ENCODE measurements at places on chromosomes 2 and 18.

- DNase-seq = peak; percentile 86
These were observed 1348.0 kb upstream of the TMEFF2 start for GRCh38 chr2:193542762-193543161.

DNA sequence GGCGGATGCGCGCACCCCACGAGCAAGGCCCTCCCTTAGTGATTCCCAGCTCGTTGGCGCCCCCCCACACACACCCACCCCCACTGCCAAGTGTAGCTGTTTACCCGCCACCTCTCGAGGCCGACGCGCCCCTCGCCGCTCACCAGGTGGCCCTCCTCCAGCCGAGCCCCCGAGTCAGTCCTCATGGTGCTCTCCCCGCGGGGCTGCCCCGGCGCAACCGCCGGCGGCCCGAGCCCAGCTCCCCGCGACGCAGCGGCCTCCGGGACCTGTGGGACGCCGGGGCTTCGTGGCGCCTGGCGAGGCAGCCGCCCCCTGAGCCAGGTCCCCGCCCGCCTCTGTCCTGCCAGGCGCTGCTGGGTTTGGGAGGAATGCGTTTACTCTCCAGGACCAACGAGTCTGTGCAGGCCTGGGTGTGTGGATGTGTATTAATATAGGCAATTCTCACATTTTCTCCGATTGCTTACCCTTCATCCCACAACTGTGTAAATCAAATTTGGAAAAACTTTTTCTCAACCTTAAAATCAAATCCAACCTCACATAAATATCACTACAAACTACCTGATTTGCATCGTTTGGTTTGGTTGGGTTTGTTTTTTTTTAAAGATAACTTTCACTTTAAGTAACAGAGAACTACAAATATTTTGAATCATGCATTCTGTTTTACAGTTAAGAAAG is at the start of gene TMEM237:
Gene TMEM237 (minus strand): TSS at position 288 of the 675 bp plus-strand sequence. CDS start 103 bp downstream, at position 185.
- DNase-seq = peak; percentile 67

DNA sequence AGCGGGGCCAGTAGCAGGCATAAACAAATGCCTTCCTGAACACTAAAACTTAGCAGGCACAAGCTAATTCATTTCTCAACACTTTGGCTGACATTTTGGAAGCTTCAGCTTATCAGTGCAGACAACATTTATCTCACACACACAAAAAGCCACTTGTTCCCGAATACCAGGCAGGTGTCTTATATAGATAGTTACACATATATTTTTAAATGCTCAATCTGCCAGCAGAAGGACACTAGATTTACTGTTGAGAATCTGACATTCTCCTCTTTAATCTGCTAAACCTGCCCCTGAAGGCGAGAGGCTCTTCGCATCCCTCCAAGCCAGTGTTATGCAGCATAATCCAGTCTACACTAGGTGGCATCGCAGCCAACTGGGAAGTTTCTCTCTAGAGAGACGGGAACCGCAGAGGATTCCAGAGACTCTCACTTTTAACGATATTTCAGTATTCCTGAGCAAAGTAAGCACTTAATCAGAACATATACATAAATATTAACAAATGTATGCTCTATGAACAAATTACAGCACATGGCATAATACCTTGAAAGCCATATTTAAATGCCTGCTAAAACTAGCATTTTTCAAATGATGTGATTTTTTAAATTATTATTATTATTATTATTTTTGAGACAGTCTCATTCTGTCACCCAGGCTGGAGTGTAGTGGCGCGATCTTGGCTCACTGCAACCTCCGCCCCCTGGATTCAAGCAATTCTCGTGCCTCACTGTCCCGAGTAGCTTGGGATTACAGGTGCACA is 90.2 kb upstream of the SCG2 start:
- DNase-seq = peak; percentile 27

DNA sequence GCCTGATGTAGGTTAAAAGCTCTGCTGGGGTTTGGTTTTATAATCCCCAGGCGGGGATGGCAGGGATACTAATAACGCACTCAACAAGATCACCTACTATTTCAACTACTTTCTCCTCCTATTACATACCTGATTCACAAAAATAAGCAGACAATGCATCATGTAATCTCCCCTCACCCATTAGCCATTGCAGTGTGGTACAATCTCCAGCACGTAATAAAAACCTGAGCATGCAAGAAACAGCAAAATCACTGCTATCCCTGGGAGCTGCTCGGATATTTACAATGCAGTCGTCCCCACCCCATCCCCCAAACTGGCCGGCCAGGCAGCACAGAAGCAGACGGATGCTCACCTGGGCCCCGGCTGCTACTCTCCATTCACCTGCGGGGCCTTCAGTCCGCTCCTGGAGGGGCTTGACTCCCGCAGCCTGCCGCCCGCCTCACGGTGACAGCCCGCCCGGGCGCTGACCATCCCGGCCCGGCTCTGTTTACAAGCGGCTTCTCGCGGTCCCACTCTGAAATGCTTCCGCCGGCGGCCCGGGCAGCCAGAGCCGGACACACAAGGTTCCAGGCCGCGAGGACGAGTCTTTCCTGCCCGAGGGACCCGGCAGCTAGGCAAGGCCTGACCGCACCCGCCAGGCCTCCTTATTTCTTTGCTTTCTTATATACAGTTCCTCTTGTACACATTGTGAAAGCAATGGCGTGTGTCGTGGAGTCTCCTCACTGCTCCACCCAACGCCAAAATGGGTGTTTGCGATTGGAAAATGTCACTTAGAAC is at the start of gene PLEKHM3:
Gene PLEKHM3 (minus strand): TSS at position 491 of the 777 bp plus-strand sequence. CDS start 23,888 bp downstream, outside the sequence.
- DNase-seq = peak; percentile 83

DNA sequence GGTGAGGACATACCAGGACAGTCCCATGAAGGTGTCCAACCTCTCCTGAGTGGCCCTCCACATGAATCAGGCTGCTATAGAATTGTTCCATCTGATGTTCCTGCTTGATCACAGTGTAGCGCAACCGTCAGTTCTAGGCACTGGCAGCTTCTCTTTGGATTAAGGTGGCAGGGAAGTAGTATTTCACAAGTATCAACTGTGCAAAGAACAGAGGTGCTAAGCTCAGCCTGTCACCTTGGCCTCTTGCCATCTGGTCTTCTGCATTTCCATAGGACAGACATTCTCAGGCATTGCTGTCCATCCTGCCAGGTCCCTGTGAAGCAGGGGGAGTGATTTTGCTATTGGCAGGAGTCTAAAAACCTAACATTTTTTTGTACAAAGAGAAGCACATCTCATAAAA is 182.2 kb upstream of the EPAS1 start:
- DNase-seq = peak; percentile 17

- no peak for DNase-seq
These were observed 24.4 kb upstream of the CATIP start for GRCh38 chr2:218332288-218332687.

- no peak for DNase-seq
These were observed 126.9 kb upstream of the LINC00305 start for GRCh38 chr18:64275593-64276300.

DNA sequence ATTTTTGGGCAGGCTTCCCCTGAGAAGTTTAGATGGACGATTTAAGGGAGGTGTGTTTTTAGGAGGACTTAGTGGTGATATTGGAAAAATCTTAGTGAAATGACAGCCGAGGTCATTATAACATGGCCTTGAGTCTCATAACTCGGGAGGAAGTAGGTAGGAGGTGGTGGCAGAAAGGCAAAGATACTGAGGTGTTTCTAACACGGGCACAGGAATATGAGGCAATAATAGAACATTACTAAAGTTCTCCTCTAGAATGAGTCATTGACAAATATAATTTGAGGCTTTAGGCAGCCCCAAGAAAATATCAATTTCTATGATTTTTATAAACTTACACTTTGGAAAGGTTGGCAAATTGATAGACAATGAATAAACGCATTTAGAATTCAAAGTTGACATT is 146.1 kb upstream of the ZEB2 start:
- DNase-seq = no peak

DNA sequence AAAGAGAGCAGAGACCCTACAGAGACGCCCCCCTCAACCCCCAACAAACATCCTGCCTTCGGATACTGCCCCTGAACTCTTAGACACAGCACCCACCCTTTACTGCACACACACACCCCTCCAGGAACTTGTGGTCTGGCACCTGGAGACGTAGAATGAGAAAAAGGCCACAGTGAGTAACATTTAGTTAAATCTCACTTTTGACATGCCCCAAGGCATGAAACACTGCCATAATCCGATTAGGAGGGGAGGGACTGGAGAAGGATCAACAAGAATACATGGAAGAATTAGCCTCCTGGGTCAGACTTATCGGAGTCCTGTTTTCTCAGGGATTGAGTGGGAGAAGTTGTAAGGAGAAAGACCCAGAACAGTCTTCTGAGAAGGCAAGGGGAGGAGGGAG is 4.1 kb downstream of the CDK5R2 start:
- DNase-seq = no peak

- DNase-seq = no peak
These were observed 189.0 kb downstream of the PLCL1 start for GRCh38 chr2:197993363-197993762.

DNA sequence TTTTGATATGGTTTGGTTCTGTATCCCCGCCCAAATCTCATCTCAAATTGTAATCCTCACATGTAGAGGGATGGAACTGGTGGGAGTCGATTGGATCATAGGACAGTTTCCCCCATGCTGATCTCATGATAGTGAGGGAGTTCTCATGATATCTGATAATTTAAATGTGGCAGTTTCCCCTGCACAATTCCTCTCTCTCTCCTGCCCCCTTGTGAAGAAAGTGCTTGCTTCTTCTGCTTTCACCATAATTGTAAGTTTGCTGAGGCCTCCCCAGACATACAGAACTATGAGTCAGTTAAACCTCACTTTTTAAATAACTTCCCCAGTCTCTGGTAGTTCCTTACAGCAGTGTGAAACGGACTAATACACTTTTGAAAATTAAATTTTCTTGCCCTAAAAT is 12.3 kb upstream of the KCNJ3 start:
- DNase-seq = no peak

- no peak for DNase-seq
These were observed 15.5 kb downstream of the FAM178B start for GRCh38 chr2:96970910-96971309.

GRCh38 chr18:23032030-23032582 is 99.0 kb downstream of the RBBP8 start:
- DNase-seq = no peak

- DNase-seq = no peak
These were observed 173.6 kb downstream of the ADCYAP1 start for GRCh38 chr18:1078301-1078700.

- no peak for DNase-seq
These were observed 8.8 kb upstream of the CABLES1 start for GRCh38 chr18:23126376-23127056.

DNA sequence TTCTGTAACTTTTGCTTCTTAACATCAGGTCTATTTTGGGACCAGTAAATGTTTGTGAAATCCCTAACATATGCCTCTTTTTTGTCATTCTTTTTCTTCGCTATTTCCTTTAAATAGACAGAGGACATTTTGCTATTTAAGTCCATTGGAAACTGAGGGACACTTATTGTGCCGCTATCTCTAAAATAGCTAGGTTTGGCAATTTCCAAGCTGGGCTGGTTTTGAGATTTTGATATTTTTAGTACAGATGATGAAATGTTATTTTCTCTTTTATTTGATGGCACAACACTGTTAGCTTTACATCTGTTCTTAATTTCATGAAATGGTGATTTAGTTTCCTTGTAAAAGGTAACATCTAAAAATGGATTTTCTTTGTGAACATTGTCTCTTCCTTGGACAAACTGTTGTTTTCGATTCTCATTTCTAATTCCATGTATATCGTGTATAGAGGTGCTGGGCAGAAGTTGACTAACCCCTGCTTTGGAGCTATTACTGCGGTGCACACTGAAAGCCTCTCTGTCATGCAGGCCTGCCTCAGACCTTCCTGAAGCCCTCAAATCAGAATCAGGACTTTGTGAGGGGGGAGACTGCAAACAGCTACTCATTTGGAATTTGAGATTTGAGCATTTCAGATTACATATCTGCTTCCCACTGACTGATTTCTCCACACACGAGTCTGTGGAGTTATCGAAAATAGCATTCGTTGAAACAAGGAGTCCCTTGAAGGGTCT is 594 bp downstream of the RAD51AP2 start:
- no peak for DNase-seq

- DNase-seq = no peak
These were observed 248.2 kb downstream of the PHLPP1 start for GRCh38 chr18:62963507-62963906.

- DNase-seq = no peak
These were observed 30.4 kb downstream of the CYTIP start for GRCh38 chr2:157413326-157414035.

GRCh38 chr18:56933472-56933871 is 213.4 kb upstream of the BOD1L2 start:
- no peak for DNase-seq

DNA sequence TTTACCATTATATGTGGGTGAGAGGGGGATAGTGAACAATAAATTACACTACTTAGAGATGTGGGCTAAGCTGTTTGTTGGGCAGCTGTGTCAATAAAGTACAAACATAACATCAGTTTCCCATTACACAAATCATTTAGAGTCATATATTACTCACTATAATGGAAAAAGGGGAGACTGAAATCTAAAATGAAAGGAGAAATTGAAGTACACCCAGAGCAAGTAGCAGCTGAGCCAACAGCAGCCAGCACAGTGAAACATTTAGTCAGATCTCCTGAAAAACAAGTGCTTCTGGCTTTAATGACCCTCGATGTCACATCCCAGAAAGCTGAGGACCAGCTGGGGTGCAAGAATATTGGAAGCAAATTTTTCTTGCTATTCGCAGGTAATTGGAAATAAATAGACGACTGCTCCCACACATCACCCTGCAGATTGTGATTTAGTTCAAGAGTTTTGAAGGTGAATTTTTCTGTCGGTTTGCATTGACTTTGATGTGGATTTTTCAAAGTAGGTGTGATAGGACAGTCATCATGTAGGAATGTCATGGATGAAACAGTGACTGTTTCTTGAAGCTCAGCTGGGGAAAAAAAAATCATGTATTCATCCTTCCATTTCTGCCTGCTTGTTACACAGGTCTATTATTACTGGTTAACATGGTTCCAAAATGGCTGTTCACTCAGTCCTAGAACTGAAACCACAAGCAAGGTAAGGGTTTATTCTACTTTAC is 1607.3 kb upstream of the CELF4 start:
- DNase-seq = no peak

DNA sequence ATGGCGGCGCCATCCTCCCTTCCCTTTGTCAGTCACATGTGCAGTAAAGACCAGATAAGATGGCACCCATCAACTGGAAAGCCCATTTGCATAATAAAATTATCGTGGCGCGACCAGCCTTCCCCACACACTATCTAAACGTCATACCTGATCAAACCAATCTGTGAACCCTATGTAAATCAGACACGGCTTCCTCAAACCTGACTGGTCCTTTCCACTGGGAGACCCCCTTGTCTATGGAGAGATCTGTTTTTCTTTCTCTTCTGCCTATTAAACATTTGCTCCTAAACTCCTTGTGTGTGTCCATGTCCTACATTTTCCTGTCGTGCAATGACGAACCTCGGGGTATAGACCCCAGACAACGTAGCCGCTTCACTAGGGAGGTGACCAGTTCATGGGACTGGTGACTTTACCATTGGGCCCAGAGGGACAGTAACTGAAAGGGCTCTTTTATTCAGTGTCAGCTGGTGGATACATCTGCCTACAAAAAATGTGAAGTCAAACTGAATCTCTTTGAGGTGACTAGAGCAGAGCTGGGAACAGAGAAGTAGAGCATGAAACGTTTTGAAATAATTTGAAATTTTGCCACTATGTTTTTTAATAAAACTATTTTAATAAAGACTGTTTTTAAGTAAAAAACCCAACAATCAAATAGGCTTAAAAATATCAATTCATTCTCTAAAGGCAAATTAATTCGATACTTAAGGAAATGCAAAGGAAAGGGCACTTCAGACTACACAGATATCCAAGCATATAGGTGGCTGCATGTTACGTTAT is 87.5 kb downstream of the SOCS6 start:
- no peak for DNase-seq
